A549 treated with GW870086 at 1 μM for 4 hours (cell line): ENCODE measurements at places on chromosomes 11 and 22. TPM values are rescaled to one million over a fixed set of nuclear protein-coding genes. Genes with fewer than 3 reads are reported as not detected.

The C11orf91 gene
- 0.58 to 2.2 TPM (median 1.4 TPM) in 5 replicates for total RNA-seq

The TMPRSS4 gene
- not detected in 5 replicates for total RNA-seq

The KCNK4 gene
- 0.10 TPM in 1 of 5 replicates, not detected in the others for total RNA-seq

The SCN2B gene
- total RNA-seq: not detected in 5 replicates

The MRPL17 gene
- total RNA-seq: 93.1 to 110 TPM (median 101 TPM) in 5 replicates

The KCTD14 gene
- total RNA-seq: 1.7 to 2.1 TPM (median 2.0 TPM) in 5 replicates
